GM06990 (cell line): ENCODE measurements at places on chromosomes 1 and 21.

DNA sequence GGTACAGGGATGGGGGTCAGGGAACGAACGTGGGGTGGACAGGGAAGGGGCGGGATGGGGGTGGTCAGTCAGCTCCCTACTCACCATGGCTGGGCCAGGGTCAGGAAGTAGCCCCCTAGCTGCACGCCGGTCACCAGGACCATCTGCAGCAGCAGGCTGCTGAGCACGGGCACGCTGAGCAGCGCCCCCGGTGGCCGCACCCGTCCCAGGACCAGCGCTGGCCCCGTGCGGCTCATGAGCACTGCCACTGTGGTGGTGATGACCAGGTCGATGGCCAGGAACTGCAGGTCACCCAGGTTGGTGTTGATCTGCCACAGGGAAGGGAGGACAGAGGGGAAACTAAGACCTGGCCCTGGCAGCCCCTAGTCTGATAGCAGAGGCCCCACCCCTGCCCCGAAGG is 6.5 kb upstream of the MFAP2 start:
- DNase-seq, result no peak

DNA sequence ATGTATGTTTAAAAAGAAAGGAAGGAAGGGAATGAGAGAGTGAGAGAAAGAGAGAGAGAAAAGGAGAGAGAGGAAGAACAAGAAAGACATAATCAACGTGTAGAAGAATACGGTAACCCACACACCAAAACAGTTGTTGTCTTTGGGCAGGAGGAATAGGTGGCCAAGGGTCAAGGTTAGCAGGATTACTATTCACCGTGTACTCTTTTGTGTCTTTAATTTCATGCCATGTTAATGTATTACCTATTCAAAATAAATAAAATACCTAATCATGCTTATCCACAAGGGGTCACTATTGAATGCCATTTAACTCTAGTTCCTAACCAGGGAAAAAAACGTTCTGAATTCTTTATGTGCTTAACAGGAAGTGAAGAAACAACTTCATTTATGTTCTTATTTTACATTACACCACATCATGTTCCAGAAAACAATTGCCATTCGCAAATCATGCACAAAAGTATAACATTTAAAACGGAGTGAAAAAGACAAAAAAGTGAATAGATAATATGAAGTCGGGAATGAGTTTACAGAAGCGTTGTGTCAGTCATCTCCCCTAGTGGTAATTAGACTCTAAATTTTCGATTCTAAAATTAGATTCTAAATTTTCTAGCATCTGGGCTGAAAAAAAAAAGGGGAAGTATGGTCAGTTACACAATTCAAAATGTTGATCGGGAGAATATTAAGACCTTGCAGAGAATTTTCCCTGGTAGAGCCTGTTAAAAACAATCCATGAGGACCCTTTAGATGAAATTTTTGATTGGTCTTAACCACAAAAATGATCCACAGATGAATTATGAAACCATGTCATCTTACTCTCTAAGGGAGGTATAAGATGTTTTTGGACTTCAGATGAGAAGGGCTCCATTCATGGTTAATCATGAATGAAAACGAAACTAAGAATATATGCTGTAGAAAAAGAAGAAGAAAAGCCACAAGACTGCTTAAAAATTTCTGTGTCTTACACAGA is 700 bp upstream of the KMO start:
- DNase-seq, result peak; percentile 81

GRCh38 chr1:15152318-15153183 is 996 bp upstream of the TMEM51 start:
- DNase-seq, result no peak

GRCh38 chr1:39908534-39908933 is 6.8 kb upstream of the MYCL start:
- no peak for DNase-seq

- DNase-seq, result no peak
Observed at GRCh38 chr1:56139836-56140235, 439.5 kb downstream of the PLPP3 start.
